ENCODE measurements at places on chromosomes 3 and 15. TPM values are rescaled to one million over a fixed set of nuclear protein-coding genes. Genes with fewer than 3 reads are reported as not detected.

The TMEM207 gene
- total RNA-seq: not detected

The ACTC1 gene
- not detected for total RNA-seq

The CHRNA7 gene
- total RNA-seq: not detected

The REC114 gene
- not detected for total RNA-seq

The BAHD1 gene
- total RNA-seq: 9.9 TPM

The EPHB3 gene
- not detected for total RNA-seq

The COL6A5 gene
- total RNA-seq: not detected

The OIP5 gene
- total RNA-seq: 10.7 TPM

The ABHD10 gene
- 53.1 TPM for total RNA-seq

The DUOXA1 gene
- total RNA-seq: not detected

The PLA2G4D gene
- total RNA-seq: not detected

The SLC22A13 gene
- total RNA-seq: not detected

The SMAD6 gene
- not detected for total RNA-seq

The PFKFB4 gene
- 5.1 TPM for total RNA-seq

The CD96 gene
- total RNA-seq: 61.8 TPM

The GP9 gene
- total RNA-seq: not detected

The CACNA2D3 gene
- not detected for total RNA-seq

The GPR176 gene
- 0.17 TPM for total RNA-seq

The GLT8D1 gene
- total RNA-seq: 24.5 TPM

The ISG20 gene
- total RNA-seq: 56.5 TPM

The ZNF609 gene
- total RNA-seq: 39.5 TPM

The RETNLB gene
- not detected for total RNA-seq

The CPN2 gene
- total RNA-seq: not detected

Data from activated naive CD4-positive, alpha-beta T cell treated with anti-CD3 and anti-CD28 coated beads for 36 hours (primary cell).